ENCODE measurements at places on chromosomes 16 and 17.
A peak's percentile ranks its signal among the peaks of the same experiment; 100 is the strongest.

GRCh38 chr17:66339561-66339960, 37.1 kb downstream of the PRKCA start:
- no peak for DNase-seq

- no peak for DNase-seq
Observed at GRCh38 chr17:6914711-6915110, 81.1 kb upstream of the ALOX12 start.

DNA sequence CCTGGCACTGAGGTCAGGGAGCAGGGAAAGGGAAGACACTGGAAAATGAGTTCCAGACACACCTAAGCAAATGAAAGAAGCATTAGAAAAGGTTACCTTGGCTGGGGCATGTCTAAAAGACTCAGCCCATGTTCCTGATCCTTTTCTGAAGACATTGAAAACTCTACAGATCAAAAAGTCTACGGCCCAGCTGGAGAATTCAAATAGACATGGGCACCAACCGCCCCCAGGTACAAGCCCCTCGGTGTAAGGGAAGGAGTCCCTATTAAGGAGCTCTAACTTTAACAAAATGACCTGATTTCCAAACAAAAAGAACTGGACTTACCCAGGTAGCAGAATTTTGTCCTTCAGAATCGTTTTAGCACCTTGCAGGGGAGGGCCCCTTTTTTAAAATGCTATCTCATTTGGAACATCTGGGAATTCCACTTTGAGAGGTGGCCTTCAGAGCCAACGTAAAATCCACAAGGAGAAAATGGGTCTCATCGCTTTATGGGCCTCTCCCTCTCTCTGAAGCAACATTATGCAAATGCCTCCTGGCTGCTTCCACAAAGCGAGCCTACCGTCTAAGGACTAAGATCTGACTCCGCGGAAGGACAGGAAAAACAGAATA, 43.6 kb upstream of the RBFOX3 start:
- no peak for DNase-seq

GRCh38 chr17:81230043-81230820, 7.5 kb upstream of the CEP131 start:
- no peak for DNase-seq

- no peak for DNase-seq
Observed at GRCh38 chr16:22190081-22190775, 15.8 kb upstream of the EEF2K start.

DNA sequence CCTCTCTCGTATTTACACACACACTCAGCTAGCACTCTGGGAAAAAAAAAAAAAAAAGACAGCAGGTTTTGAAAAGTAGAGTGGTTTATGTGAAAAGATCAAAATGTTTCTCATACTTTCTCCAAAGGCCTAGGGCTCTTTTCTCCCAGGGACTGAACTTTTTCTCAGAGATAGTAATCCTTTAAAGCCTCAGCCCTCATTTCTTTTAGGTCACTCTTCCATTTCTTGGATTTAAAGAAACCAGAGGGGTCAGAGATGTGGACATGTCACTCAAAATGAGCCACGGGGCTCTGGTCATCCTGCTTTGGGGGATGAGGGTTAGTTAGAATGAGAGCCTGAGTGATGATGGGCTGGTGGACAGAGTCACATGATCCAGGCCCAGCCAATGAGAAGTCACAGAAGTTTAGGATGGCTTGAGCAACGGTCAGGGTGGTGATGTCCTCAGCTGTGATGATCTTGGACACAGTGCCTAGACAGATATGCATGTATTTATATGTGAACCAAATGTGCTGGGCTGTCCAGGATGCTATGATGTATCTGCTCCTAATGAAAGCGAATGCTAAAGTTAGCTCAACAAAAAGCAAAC, 33.7 kb upstream of the AXIN2 start:
- DNase-seq: no peak

DNA sequence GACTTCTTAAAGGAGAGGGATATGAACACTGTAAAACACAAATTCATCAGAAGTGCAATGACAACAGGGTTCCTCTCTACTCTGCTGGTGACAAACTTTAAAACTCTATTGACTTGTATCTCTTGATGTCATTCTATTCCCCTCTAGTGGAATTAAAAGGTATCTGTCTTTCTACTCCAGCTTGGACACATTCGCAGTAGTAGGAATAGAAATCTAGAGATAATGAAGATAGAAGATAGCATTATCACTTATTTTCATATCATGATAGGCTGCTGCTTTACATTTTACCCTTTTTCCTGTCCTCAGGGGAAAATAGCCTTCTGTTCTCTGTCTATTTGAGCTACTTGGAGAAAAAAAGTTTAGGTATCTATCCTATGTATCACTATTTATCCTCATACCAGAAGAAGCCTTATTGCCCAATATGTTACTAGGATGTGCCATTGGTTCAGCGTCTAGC, 209.6 kb upstream of the CACNG5 start:
- DNase-seq: no peak

DNA sequence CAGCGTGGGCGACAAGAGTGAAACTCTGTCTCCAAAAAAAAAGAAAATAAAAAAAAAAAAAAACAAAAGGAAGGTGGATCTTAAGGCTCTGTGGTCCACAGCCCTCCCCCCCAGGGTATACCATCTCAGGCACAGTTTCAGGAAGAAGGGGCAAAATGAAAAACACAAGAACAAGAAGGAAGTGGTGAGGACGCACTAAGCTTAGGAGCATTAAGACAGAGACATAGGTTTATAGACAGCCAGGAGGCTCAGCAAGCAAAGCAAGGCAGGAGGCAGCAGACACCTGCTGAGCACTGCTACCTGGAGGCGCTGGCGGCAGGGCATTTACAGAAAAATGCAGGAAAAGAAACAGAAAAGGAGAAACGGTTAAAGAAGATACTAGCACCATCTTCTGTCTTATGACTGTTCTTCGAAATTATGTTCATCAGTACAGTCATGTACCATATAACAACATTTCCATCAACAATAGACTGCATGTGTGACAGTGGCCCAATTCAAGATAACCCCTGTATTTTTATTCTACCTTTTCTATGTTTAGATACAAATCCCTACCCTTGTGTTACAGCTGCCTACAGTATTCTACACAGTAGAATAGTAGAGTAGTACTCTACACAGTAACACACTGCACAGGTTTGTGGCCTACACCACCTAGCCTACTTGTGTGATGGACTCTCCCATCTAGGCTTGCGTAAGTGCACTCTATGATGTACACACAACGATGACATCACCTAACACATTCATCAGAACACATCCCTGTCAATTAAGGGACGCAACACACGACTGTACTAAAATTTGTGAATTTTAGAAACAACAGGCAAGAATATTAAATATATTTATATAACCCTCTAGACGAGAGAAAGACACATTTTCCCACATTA, 62.5 kb downstream of the XPO6 start:
- DNase-seq: no peak

GRCh38 chr16:27224741-27225300, 21.5 kb downstream of the KDM8 start:
- DNase-seq: no peak

DNA sequence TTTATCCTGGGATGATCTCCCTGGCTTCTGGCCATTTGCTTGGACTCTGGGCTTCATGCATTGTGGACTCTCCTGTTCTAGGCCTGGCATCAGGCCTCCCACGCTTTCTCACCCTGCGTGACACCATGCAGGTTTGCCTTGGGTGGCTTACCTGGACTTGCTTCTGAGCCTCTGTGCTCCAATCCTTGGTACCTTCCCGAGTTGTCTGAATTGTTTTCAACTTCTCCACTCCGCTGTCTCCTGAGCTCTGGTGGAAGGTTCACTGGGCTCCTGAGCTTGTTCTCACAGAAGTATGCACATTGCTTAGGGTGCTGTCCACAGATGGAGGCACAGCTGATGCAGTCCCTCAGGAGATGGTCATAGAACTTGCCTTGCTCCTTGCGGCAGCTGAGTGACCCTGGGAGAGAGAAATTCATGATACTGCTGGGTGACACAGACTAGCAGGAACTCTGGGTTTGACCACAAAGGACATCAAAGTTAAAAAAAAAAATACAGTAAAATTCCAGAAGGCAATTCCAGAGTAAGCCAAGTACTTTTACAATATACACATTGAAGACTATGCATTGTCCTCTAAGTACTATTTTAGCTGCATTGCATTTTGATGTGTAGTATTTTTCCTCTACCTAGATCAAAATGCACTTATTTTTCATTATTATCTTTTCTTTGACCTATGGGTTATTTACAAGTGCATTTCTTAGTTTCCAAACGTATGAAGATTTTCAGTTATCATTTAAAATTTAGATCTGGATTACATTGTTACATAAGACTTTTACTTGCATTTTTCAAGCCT, 23.1 kb downstream of the TNFRSF13B start:
- DNase-seq: no peak

GRCh38 chr16:85935974-85936760, 37.2 kb downstream of the IRF8 start:
- peak; percentile 7 for DNase-seq

GRCh38 chr16:62208934-62209333, 172.7 kb upstream of the CDH8 start:
- DNase-seq: no peak

GRCh38 chr17:1957037-1957436, 68.1 kb downstream of the RTN4RL1 start:
- DNase-seq: no peak

GRCh38 chr16:84930298-84931106, 80.8 kb downstream of the ZDHHC7 start:
- no peak for DNase-seq
